PC-3 (cell line): ENCODE measurements at places on chromosomes 5 and 9. TPM values are rescaled to one million over a fixed set of nuclear protein-coding genes. Genes with fewer than 3 reads are reported as not detected.

DNA sequence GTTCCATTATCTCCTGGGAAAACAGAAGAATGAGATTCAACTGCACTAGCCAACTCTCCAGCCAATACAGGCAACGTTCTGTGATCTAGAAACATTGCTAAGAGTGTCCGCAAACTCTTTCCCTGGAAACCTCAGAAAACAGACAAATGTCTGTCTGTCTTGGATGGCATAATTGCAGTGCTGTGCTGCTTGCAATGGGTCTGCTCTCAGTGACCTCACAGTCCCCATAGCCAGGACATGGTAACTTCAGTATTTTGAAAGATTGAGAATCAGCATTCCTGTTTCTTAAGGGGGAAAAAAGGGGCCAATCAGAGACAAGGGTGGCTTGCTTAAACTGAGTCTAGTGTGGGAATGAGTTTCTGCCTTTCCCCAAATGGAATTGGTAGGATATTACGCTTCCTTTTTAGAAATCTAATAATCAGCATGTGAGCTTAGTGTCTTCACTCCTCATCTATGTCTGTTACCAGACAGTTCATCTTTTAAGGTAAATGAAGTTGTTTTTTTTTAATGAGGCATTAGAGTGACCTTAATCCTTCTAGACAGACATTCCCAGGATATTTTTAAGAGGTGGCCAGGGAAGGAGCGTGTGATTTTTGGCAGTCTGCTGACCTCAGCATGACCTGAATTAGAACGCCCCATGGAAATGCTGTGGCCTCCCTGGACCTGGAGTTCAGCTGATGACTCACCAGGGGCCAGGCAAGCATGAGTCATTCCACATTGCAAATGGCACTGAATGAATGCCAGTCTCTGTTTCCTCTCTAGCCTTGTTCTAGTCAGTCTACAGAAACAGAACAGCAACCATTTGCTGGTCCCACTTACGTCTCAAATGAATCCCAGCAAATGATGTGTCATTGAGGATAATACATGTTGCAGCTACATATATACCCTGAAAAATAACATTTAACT, 210.2 kb upstream of the ACTBL2 start:
- peak overlapping the region; percentile 92 for H3K27ac ChIP-seq
- peaks cover 19% of the 10 kb centered on the region for H3K4me1 ChIP-seq
- no peak overlapping the region for H3K4me3 ChIP-seq
- H3K27me3 ChIP-seq = no peaks in the 10 kb centered on the region
- no peaks in the 10 kb centered on the region for H3K36me3 ChIP-seq

FRMPD1 gene
- total RNA-seq = not detected in 2 replicates

- H3K36me3 ChIP-seq = no peaks in the 10 kb centered on the region
- H3K4me3 ChIP-seq = no peak overlapping the region
- no peaks in the 10 kb centered on the region for H3K4me1 ChIP-seq
- H3K27ac ChIP-seq = no peak overlapping the region
Observed at GRCh38 chr9:105993116-105993854, 298.9 kb downstream of the TMEM38B start.

DNA sequence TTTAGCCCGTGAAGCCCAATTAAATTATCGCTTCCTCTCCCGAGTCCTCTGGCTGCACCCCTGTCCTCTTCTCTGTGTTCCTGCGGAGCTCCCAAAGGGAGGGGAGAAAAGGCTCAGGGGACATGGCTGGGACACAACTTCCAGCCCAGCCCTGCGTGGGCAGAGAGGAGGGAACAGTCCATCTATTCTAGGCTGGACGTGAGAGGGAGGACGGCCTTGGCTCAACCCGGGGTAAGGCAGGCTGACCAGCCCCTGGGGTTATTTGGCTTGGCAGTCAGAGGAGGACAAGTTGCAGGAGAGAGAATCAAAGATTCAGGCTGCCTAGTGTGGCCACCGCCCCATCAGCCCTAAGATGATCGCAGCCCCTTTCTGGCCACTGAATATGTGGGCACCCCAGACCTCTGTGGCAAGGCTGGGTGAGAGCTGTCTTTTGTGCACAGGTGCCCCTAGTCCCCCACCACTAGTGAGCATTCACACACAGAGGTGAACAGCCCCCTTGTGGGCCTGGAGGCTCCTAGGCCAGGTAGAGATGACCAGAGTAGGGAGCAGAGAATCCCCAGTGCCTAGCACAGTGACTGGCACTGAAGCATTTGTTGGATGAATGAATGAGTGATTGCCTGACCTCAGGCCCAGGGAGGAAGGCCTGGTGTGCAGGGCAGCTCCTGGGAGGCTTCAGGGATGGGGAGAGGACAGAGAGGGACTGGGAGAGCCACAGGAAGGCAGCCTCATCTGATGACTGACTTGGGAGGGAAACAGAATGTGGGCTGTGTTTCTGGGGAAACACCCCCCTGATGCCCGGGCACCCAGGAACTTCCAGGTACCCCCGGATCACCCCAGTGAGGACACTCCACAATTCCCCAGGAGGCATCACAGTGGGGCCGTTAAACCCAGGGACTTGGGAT, 133.9 kb downstream of the C9orf50 start:
- no peak overlapping the region for H3K4me3 ChIP-seq
- peak overlapping the region; percentile 98 for H3K27ac ChIP-seq
- no peaks in the 10 kb centered on the region for H3K36me3 ChIP-seq
- no peak for DNase-seq

DNA sequence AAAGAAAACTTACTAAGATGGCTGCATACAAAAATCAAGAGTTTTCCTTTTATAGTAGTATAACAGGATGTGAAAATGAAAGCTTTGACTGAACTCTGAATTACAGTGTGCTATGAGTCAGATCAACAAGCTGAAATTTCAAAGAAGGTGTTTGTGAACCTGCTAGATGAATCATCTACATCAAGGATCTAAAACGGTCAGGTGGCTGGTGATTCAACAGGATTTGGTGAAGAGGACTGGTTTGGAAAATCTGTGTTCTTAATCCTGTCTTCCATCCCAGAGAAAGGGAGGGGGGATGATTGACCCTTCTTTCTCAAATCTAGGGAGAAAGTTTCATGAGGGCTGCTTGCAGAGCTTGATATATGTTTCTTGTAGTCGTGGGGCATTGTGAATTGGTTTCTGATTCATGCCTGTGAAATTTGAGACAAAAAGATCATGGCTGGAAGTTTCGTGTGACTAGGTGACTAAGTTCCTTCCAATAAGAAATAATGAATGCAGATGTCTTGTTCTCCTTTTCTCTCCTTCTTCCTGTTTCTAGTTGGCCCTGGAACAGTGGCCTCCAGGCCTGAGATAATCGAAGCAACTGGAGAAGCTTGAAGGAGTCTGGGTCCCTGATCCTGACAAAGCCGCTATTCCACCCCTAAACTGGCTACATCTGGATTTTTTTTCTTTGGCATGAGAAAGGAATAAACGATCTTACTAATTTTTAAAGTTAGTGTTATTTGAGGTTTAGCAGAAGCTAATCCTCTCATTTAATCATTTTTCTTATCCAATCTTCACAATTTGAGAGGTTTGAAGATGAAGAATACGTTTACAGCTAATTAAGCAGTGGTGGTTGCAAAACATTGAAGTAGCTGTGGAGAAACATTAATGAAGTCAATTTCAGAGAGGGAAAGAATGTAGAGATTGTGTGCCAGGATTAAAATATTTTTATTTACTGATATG, 67.2 kb downstream of the MRPS30 start:
- H3K4me3 ChIP-seq = peak overlapping the region; percentile 57
- H3K27me3 ChIP-seq = no peaks in the 10 kb centered on the region
- H3K4me1 ChIP-seq = peaks cover 26% of the 10 kb centered on the region
- DNase-seq = peak; percentile 98

GRCh38 chr9:9499546-9499945, 1113.3 kb downstream of the PTPRD start:
- no peak overlapping the region for H3K27ac ChIP-seq
- H3K36me3 ChIP-seq = no peaks in the 10 kb centered on the region
- no peaks in the 10 kb centered on the region for H3K27me3 ChIP-seq

DNA sequence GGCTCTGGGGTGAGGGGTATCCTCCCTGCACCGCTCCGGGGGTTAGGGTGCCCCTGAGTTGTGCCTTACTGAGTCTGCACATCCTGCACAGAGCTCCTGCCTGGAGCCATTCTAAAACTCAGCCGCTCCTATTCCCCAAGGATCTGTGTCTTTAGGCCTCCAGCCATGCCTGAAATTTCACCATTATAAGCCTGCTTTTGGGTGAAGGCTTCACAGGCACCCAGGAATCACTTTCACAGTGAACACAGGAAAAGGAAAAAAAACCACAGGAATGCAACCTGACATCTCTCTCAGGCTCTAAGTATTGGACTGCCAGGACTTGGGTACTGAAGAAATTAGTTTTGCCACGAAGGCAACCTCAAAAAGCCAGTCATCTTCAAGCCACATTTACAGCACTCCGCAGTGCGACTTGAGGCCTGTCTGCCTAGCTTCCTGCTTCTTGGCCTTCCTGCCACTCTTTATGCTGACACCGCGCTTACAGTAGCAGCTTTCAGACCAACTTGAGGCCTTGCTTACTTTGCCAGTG, 30.9 kb downstream of the GALNT10 start:
- H3K36me3 ChIP-seq = peaks cover 10% of the 10 kb centered on the region; the same call in 1 of the 2 replicates
- peak overlapping the region; percentile 71 for H3K27ac ChIP-seq
- H3K4me3 ChIP-seq = peak overlapping the region; percentile 2; the same call in 1 of the 2 replicates
- peak; percentile 84 for DNase-seq
- no peaks in the 10 kb centered on the region for H3K27me3 ChIP-seq
- peaks cover 36% of the 10 kb centered on the region for H3K4me1 ChIP-seq

CSF1R gene
- not detected in 2 replicates for total RNA-seq

- H3K4me1 ChIP-seq = peaks cover 7% of the 10 kb centered on the region; the same call in 1 of the 2 replicates
- H3K27me3 ChIP-seq = no peaks in the 10 kb centered on the region
- H3K36me3 ChIP-seq = no peaks in the 10 kb centered on the region
- no peak overlapping the region for H3K4me3 ChIP-seq
- H3K27ac ChIP-seq = no peak overlapping the region
Observed at GRCh38 chr5:124678468-124678867, 68.0 kb downstream of the ZNF608 start.

- no peaks in the 10 kb centered on the region for H3K27me3 ChIP-seq
- no peaks in the 10 kb centered on the region for H3K36me3 ChIP-seq
- no peak for DNase-seq
- no peak overlapping the region for H3K4me3 ChIP-seq
Observed at GRCh38 chr5:150340614-150341255, 16.8 kb upstream of the TCOF1 start.

- H3K27ac ChIP-seq = no peak overlapping the region
- no peak for DNase-seq
- H3K4me3 ChIP-seq = no peak overlapping the region
- no peaks in the 10 kb centered on the region for H3K4me1 ChIP-seq
Observed at GRCh38 chr9:16436545-16436944, 433.9 kb downstream of the BNC2 start.

- H3K27me3 ChIP-seq = no peaks in the 10 kb centered on the region
- no peaks in the 10 kb centered on the region for H3K36me3 ChIP-seq
- peak; percentile 24 for DNase-seq
- no peak overlapping the region for H3K27ac ChIP-seq
Observed at GRCh38 chr9:130453487-130453886, 8.7 kb downstream of the ASS1 start.

DNA sequence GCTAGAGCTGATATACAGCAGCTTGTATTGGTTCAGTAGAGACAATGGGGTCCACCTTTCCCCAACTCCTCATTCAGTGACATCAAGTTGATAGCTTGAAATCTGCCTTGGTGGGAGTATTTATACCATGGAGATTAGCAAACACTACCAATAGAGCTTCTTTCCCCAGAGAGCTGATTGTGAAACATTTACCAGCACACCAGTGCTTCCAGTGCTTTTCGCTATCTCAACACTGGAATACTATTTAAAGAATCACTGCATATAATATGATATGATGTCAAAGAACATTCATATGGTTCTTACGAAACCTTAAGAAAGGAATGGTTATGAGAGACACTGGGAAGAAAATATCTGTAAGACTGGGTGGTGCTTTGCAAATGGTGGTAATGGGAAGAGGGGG, 21.8 kb upstream of the RNF145 start:
- no peak overlapping the region for H3K27ac ChIP-seq
- DNase-seq = no peak
- peaks cover 6% of the 10 kb centered on the region for H3K4me1 ChIP-seq
- no peak overlapping the region for H3K4me3 ChIP-seq
- H3K27me3 ChIP-seq = no peaks in the 10 kb centered on the region
